ENCODE measurements at places on chromosomes 4 and X.
A peak's percentile ranks its signal among the peaks of the same experiment; 100 is the strongest.

DNA sequence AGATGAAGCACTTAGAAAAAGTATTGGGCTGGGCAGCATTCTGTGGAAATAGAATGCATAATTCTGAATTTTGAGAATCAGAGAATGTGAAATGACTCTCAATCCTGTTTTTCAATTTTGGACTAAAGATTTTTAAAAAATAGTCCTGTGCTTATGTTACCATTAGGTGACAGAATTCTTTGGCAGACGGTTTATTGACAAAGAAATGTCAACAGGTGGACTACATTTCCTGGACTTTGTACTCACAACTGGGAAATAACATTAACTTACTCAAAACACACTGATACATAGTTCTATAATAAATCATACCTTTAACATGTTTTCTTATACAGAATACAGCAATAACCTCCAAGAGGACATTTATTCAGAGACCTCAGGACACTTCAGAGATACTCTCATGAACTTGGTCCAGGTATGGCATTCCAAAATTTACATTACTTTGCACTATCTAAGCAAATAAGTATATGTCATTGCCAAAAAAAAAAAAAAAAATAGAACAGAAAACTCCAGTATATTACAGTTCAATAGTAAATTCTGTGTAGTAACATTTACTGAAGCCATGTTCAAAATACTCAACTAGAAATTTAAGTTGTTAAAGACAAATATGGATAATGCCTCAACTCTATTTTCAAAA is 72.7 kb downstream of the ANXA10 start:
- DNase-seq = no peak
- H3K4me3 ChIP-seq = no peak overlapping the region
- H3K4me1 ChIP-seq = no peaks in the 10 kb centered on the region
- no peaks in the 10 kb centered on the region for H3K36me3 ChIP-seq

GRCh38 chrX:13051529-13052172 is 7.2 kb upstream of the FAM9C start:
- H3K27me3 ChIP-seq = no peaks in the 10 kb centered on the region
- peak overlapping the region; percentile 82 for H3K27ac ChIP-seq
- H3K4me3 ChIP-seq = no peak overlapping the region
- H3K36me3 ChIP-seq = no peaks in the 10 kb centered on the region
- DNase-seq = peak; percentile 78

DNA sequence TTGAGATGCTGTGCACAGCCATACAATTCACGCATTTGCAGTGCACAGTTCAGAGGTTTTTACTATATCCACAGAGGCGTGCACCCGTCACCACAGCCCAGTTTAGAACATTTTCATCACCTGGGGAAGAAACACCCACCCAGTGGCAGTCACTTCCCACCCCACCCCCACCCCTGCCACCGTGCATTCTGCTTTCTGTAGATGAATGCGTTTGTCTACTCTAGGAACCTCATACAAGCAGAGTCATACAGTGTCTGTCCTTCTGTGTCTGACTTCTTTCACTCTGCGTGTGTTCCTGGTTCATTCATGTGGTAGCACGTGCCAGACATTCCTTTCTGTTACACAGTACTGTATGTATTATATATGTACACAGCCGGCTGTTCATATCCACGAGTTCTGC is 122.8 kb downstream of the TBL1X start:
- no peaks in the 10 kb centered on the region for H3K27me3 ChIP-seq
- H3K4me3 ChIP-seq = no peak overlapping the region
- no peak for DNase-seq
- H3K4me1 ChIP-seq = peaks cover 8% of the 10 kb centered on the region
- no peak overlapping the region for H3K27ac ChIP-seq
- H3K36me3 ChIP-seq = no peaks in the 10 kb centered on the region

DNA sequence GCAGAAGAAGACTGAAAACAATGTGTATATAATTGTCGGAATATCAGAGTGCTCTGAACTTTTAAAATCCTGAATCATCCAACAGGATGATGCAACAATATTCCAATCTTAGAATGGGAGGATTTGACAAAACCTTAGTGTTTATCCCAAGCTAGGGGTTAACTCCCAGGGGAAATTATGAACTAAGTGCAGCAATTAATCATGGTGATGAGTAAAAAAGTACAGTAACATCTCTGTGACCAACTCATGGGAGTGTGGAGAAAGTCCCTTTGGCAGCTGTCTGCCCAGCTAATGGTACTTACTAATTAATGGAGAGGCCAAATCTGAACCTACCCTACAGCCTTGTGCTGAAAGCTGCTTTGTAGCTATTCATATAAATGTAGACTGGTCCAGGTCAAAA is 257.6 kb upstream of the DDX53 start:
- DNase-seq = no peak
- no peak overlapping the region for H3K27ac ChIP-seq
- H3K4me1 ChIP-seq = no peaks in the 10 kb centered on the region
- H3K36me3 ChIP-seq = no peaks in the 10 kb centered on the region
- H3K27me3 ChIP-seq = no peaks in the 10 kb centered on the region

DNA sequence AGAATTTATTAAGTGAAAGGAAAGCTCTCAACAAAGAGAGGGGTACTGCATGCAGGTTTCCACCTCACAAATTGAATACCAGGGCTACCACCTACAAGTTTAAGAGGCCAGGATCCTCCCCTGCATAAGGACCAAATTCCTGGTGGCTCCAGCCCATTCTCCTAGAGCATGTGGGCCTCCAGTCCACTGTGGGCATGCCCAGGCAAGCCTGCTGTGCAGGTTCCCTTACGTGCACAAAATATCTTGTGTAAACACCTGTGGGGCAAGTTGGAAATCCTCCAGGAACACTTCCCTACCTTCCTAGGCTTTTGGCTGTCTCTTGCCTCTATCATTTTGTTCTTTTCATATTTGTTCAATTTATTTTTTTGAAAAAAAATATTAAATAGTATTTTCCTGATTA is 724.3 kb downstream of the ARAP2 start:
- DNase-seq = no peak
- no peaks in the 10 kb centered on the region for H3K4me1 ChIP-seq
- H3K36me3 ChIP-seq = no peaks in the 10 kb centered on the region
- no peak overlapping the region for H3K4me3 ChIP-seq

DNA sequence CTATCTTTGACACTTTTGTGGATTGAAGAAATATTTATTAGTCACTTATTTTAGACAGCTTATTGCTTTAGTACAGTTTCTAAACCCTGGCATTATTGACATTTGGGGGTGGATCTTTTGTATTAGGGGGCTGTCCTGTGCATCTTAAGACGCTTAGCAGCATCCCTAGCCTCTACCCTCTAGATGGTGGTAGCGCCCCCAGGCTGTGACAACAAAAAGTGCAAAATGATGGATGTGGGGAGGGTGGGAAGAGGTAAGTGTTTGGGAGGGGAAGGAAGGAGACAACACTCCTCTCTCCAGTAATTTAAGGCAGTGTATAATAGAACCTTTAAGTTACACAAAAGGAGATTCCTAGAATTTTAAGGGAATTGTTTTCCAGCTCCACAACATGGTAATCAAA is 1210.6 kb downstream of the C4orf33 start:
- H3K4me3 ChIP-seq = no peak overlapping the region
- H3K27me3 ChIP-seq = no peaks in the 10 kb centered on the region
- H3K27ac ChIP-seq = no peak overlapping the region
- no peaks in the 10 kb centered on the region for H3K36me3 ChIP-seq
- DNase-seq = no peak

DNA sequence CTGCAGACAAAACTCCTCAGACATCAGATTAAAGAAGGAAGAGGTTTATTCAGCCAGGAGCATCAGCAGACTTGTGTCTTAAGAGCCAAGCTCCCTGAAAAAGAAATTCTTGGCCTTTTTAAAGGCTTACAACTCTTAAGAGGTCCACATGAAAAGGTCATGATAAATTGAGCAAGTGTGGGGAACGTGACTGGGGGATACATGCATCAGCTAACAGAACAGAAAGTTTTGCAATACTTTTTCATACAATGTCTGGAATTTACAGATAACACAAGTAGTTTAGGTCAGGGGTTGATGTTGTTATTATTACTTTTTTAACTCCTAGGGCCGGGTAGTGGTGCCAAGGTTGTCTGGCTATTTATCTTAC is 55.6 kb upstream of the RBMX start:
- H3K27ac ChIP-seq = peak overlapping the region; percentile 69
- H3K27me3 ChIP-seq = no peaks in the 10 kb centered on the region
- no peak for DNase-seq
- H3K4me3 ChIP-seq = peak overlapping the region; percentile 24
- peaks cover 7% of the 10 kb centered on the region for H3K4me1 ChIP-seq

GRCh38 chr4:187258651-187259401 is 535.2 kb upstream of the FAT1 start:
- H3K27ac ChIP-seq = no peak overlapping the region
- no peaks in the 10 kb centered on the region for H3K4me1 ChIP-seq
- no peaks in the 10 kb centered on the region for H3K27me3 ChIP-seq
- no peaks in the 10 kb centered on the region for H3K36me3 ChIP-seq
- DNase-seq = no peak
- no peak overlapping the region for H3K4me3 ChIP-seq

DNA sequence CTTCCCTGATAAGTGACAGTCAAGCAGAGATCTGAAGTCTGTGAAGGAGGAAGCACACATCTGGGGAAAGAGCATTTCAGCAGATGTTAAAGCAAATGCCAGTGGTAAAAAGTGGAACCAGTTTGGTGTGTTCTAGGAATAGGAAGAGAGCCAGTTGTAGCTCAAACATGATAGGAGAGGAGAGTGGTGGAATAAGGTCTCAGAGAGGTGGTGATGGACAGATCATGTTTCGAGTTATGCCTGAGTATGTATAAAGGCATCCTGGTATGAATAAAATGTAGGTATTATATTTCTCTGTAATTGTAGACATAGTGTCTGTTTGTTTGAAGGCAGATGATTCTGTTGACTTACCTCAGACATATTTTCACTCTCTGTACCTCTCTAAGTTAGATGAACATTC is 89.1 kb downstream of the LARP7 start:
- H3K27ac ChIP-seq = no peak overlapping the region
- H3K27me3 ChIP-seq = no peaks in the 10 kb centered on the region
- no peaks in the 10 kb centered on the region for H3K4me1 ChIP-seq
- H3K4me3 ChIP-seq = no peak overlapping the region
- no peaks in the 10 kb centered on the region for H3K36me3 ChIP-seq

DNA sequence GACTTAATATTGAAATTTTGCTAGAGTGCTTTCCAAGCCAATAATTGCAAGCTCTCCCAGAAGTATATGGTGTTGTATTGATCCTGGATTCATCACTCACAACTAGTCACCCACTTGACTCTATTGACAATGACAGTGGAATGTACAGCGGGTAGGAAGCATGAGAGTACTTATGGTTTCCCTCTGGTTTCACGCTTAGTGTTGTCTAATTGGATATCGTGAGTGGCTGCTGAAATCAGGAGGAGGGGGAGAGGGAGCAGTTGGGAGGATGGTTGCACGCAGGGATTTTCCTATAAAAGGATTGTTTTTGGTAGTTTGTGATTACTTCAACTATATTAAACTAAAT is 1819.5 kb upstream of the TENM3 start:
- no peaks in the 10 kb centered on the region for H3K27me3 ChIP-seq
- no peak overlapping the region for H3K27ac ChIP-seq
- H3K4me3 ChIP-seq = no peak overlapping the region
- no peaks in the 10 kb centered on the region for H3K36me3 ChIP-seq

- no peak overlapping the region for H3K4me3 ChIP-seq
- H3K36me3 ChIP-seq = peaks cover 7% of the 10 kb centered on the region
- H3K27ac ChIP-seq = no peak overlapping the region
- no peaks in the 10 kb centered on the region for H3K4me1 ChIP-seq
- peak; percentile 47 for DNase-seq
These were observed 39.9 kb downstream of the TXLNG start for GRCh38 chrX:16826207-16826606.

DNA sequence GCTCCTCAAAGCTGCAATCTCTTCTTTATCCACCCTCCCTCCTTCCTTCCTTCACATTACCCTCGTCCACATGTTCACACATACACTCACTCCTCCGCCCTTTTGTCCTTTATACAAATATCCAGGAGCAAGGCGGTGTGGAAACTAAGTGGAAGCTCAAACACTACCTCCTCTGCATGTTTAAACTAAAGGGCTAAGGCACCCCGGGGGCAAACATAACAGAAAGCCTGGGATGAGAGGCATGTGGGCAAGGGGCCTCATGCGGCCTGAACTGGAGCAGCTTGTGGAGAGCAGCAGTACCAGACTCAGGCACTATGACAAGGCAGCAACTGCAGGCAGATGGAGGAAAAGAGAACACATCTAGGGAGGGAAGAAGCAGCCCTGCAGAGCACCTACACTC is 9.5 kb downstream of the MAB21L2 start:
- peaks cover 16% of the 10 kb centered on the region for H3K36me3 ChIP-seq
- H3K27ac ChIP-seq = no peak overlapping the region
- no peak for DNase-seq
- no peaks in the 10 kb centered on the region for H3K4me1 ChIP-seq

- H3K4me1 ChIP-seq = peaks cover 12% of the 10 kb centered on the region
- no peak within 1 kb of the TSS for H3K4me3 ChIP-seq
- DNase-seq = peak; percentile 56
- H3K27ac ChIP-seq = no peak within 1 kb of the TSS
- peaks cover 36% of the 10 kb centered on the region for H3K27me3 ChIP-seq
These were observed at the start of gene FAM47E for GRCh38 chr4:76251441-76252270. FAM47E (plus strand) TSS chr4:76251721; CDS start chr4:76251747, 26 bp downstream.

DNA sequence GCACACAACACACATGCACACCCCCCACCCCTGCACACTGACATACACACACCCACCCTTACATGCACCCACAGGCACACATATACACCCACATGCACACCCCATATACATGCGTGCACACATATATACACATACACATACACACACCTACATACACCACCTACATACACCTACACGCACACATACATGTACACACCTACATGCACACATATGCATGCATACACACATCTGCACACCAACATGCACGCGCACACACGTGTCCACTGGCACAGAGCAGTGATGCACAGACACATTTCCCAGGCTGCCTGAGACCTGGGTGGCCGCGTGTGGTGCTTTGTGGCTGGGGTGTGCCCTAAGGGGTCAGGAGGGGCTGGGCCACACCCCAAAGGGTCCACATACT is 31.7 kb downstream of the FGFRL1 start:
- H3K27me3 ChIP-seq = peaks cover 6% of the 10 kb centered on the region
- no peaks in the 10 kb centered on the region for H3K4me1 ChIP-seq
- H3K36me3 ChIP-seq = no peaks in the 10 kb centered on the region

DNA sequence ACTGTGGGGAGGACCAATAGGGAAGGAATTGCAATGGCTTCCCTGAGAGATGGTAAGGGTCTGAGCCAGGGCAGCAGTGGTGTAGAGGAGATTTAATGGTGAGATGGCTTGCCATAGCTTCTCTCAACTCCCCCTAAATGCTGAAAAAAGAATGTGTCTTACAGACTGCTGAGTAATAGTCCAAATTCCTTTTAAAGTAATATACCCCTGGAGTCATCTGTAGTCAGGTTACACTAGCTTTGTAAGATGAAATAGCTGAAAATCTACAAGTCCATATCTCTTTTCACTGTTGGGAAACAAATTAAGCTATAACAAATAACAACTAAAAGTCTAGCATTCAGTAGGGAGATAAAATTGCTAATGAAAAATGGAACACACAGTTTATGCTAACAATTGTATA is 33.5 kb downstream of the MAPK10 start:
- H3K36me3 ChIP-seq = no peaks in the 10 kb centered on the region
- no peak overlapping the region for H3K4me3 ChIP-seq
- no peaks in the 10 kb centered on the region for H3K4me1 ChIP-seq
- H3K27me3 ChIP-seq = no peaks in the 10 kb centered on the region
- no peak for DNase-seq
